ENCODE measurements at places on chromosomes 4 and X. TPM values are rescaled to one million over a fixed set of nuclear protein-coding genes. Genes with fewer than 3 reads are reported as not detected.

DNA sequence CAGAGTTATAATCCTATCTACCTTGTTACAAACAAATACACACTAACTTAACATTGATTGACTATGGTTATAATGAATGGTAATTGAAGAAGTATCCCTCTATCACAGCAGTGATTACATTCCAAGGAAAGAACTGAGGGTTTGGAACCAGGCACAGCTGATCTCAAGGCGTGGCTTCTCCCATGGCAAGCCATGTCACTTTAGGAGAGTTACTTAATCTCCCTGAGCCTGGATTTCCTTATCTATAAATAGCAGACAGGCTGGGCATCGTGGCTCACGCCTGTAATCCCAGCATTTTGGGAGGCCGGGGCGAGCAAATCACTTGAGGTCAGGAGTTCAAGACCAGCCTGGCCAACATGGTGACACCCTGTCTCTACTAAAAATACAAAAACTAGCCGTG lies 25.6 kb downstream of the SORBS2 start:
- DNase-seq, result no peak
- no peak overlapping the region for H3K4me3 ChIP-seq
- no peaks in the 10 kb centered on the region for H3K36me3 ChIP-seq
- no peaks in the 10 kb centered on the region for H3K27me3 ChIP-seq

DNA sequence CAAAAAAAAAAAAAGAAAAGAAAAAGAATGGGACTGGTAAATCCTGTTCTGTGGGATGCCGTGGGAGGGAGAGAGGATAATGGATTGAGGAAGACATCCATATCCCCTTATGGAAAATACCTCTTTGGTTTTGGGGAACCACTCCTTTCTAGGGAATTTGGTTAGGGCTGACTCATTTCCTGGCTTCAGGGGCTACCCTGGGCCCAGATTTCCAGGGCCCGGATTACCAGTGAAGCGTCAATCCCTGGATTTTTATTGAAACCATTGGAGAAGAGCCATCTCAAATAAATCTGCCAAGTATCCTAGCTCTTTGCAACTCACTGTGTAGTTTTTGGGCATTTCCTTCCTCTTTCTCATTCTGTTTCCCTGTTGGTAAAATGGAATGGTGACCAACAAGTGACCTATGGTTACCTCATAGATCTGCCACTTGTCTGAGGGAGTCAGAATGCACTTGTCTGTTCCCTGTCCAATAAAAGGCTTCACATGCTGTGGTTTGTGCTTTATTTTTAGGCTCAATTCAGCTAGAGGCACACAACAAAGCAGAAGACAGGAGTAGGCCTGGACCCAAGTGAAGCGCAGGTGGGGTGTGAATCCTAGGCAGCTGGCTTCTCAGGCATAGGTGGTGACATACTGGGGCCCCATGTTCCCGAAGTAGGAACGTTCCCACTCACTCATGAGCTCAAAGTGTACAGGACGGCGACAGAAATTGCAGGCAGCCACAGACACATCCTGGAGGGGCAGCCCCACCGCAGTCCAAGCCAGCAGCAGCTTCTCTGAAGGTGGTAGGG lies 8.6 kb downstream of the APEX2 start:
- H3K4me1 ChIP-seq, result no peaks in the 10 kb centered on the region
- H3K27ac ChIP-seq, result no peak overlapping the region
- no peaks in the 10 kb centered on the region for H3K27me3 ChIP-seq

DNA sequence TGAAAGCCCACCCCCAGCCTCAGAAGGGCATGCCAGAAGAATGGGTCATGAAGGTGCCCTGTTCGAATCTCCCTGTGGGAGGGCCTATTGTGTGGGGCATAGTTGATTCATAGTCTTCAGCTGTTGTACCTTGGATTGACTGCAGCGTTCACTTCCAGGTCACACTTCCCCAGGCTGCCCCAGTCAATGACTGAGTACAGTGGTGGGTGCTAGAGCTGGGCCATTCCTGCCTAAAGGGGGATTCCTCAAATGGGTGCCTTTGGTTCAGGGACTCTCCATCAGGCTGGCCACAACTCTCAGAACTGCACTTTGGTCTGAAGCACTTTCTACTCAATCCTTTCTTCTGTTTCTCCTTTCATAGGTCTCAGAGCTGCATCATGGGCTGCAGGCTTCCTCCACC lies 35.0 kb upstream of the RASGEF1B start:
- no peak for DNase-seq
- H3K4me1 ChIP-seq, result no peaks in the 10 kb centered on the region
- H3K27ac ChIP-seq, result no peak overlapping the region
- no peak overlapping the region for H3K4me3 ChIP-seq
- no peaks in the 10 kb centered on the region for H3K36me3 ChIP-seq

- peak; percentile 39 for DNase-seq
- H3K4me1 ChIP-seq, result no peaks in the 10 kb centered on the region
Observed at GRCh38 chr4:170853422-170854021, 763.8 kb upstream of the AADAT start.

GRCh38 chrX:26672571-26672970 lies 456.6 kb downstream of the MAGEB5 start:
- H3K4me3 ChIP-seq, result no peak overlapping the region
- DNase-seq, result no peak
- no peaks in the 10 kb centered on the region for H3K27me3 ChIP-seq
- no peaks in the 10 kb centered on the region for H3K4me1 ChIP-seq

DNA sequence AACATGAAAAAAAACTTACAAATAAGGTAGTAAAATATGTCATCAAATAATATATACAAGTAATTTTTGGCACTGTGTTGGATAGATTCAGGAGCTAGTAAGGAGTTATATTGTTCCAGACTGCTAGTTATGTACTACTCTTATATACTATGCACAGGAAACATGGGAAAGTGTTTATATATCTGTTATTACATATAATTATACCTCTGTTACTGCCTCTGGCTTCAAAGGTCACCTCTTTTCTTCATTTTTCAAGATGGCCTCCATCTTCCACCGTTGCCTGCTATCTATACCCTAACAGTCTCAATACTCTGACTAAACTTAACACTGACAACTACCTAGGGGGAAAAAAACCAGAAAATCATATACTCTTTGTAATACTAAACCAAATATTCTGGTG lies 29.5 kb downstream of the LIN54 start:
- no peak overlapping the region for H3K4me3 ChIP-seq
- no peak for DNase-seq
- H3K27ac ChIP-seq, result no peak overlapping the region
- H3K36me3 ChIP-seq, result peaks cover 2% of the 10 kb centered on the region

GRCh38 chr4:189050643-189051042 lies 890.0 kb upstream of the FRG1 start:
- no peak overlapping the region for H3K4me3 ChIP-seq
- no peaks in the 10 kb centered on the region for H3K36me3 ChIP-seq
- no peak for DNase-seq

DNA sequence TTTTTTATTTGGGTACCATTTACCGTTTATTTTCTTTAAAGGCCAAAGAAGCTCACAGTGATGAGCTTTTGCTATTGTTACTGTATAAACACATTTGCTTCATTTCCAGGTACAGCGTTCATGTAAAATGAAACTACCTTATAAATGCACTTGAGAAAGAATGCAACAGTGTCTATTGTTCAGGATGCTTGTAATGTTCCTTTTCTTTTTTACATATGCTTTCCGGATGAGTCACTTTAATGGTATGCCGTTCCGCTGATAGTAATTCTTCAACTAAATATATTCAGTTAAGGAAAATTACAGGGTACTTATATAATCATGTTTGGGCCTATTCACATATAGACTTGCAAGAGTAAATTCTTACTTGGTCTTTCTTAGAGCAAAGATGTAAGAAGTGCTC lies 354.9 kb downstream of the RPA4 start:
- no peak overlapping the region for H3K4me3 ChIP-seq
- peak; percentile 1 for DNase-seq
- H3K36me3 ChIP-seq, result no peaks in the 10 kb centered on the region
- H3K4me1 ChIP-seq, result no peaks in the 10 kb centered on the region

GRCh38 chrX:115583496-115584004 lies 22.6 kb downstream of the PLS3 start:
- H3K4me3 ChIP-seq, result no peak overlapping the region
- no peak overlapping the region for H3K27ac ChIP-seq

- no peak overlapping the region for H3K27ac ChIP-seq
- H3K27me3 ChIP-seq, result no peaks in the 10 kb centered on the region
- no peak overlapping the region for H3K4me3 ChIP-seq
- DNase-seq, result no peak
Observed at GRCh38 chr4:172996571-172997216, 171.9 kb upstream of the GALNT7 start.

GRCh38 chr4:141348573-141348972 lies 127.9 kb downstream of the ZNF330 start:
- H3K36me3 ChIP-seq, result no peaks in the 10 kb centered on the region
- DNase-seq, result no peak
- H3K4me1 ChIP-seq, result no peaks in the 10 kb centered on the region
- no peak overlapping the region for H3K4me3 ChIP-seq
- H3K27ac ChIP-seq, result no peak overlapping the region

- no peaks in the 10 kb centered on the region for H3K4me1 ChIP-seq
- no peaks in the 10 kb centered on the region for H3K36me3 ChIP-seq
- H3K27ac ChIP-seq, result no peak overlapping the region
- peak; percentile 12 for DNase-seq
Observed at GRCh38 chr4:113809311-113809710, 47.8 kb upstream of the CAMK2D start.

- H3K4me1 ChIP-seq, result no peaks in the 10 kb centered on the region
- no peak for DNase-seq
- H3K27me3 ChIP-seq, result no peaks in the 10 kb centered on the region
- H3K36me3 ChIP-seq, result no peaks in the 10 kb centered on the region
- H3K27ac ChIP-seq, result no peak overlapping the region
Observed at GRCh38 chr4:55027596-55027995, 97.8 kb downstream of the KDR start.

- H3K4me1 ChIP-seq, result no peaks in the 10 kb centered on the region
- no peaks in the 10 kb centered on the region for H3K27me3 ChIP-seq
- H3K4me3 ChIP-seq, result no peak overlapping the region
- no peak overlapping the region for H3K27ac ChIP-seq
- no peak for DNase-seq
Observed at GRCh38 chr4:187274153-187274552, 550.5 kb upstream of the FAT1 start.

- no peaks in the 10 kb centered on the region for H3K36me3 ChIP-seq
- H3K4me3 ChIP-seq, result peak overlapping the region; percentile 76
- peak overlapping the region; percentile 97 for H3K27ac ChIP-seq
- no peaks in the 10 kb centered on the region for H3K27me3 ChIP-seq
Observed at GRCh38 chr4:76212851-76213414, 691 bp downstream of the SCARB2 start.

DNA sequence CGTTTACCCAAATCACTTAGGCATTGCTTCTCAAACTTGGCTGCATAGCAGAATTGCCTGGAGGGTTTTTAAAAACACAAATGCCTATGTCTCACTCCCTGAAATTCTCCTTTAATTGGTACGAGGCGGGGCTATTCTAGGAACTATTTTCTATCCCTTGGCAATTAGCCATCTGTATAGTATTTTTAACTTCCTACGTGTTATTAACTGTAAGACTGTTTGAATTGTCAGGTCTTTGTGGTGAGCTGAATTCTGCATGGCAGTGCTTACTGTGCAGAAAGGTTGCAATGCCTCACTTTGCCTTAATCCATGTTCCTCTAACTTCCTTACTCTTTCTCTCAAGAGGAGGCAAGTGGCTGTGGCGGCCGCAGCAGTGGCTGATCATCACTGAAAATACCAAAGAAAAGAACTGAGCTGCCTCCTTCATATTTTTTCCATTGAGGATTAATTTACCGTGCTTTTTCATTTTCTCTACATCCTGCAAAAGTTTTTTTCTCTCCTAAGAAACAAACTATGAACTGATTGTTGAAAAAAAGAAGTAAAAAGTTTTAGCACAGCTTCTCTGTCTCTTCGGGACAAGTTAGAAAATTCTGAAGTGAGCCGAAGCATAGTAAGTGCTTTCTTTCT lies at the start of gene SHROOM3:
Gene SHROOM3 (plus strand): TSS at position 329 of the 627 bp plus-strand sequence. CDS start 824 bp downstream, outside the sequence.
- H3K27me3 ChIP-seq, result no peaks in the 10 kb centered on the region
- peak within 1 kb of the TSS; percentile 44 for H3K4me3 ChIP-seq
- no peak for DNase-seq
- no peaks in the 10 kb centered on the region for H3K4me1 ChIP-seq
- H3K27ac ChIP-seq, result no peak within 1 kb of the TSS

DNA sequence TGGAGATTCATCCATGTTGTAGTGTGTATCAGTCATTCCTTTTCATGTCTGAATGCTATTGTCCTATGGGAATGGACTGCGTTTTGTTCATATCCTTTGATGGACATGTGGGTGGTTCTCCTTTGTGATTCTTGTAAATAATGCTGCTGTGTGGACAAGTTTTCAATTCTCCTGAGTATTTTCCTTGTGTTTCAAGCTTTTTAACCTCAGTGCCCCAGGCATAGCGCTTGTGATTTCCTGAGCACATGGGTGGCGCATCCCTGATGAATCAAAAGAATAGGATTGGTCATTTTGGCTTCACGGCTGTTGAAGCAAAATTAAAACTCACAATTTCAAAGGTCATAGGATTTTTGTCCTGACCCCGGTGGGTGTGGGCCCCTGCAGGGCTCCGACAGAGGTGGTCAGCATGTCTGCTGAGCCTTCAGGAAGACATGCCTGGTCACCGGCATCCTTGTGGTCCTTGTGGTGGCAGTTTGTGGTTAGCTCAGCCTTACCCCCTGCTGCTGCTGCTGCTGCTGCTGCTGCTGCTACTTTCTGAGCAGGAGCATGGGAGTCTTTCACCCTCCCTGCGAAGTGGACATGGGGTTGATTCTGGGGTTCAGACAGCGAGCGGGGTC lies 30.0 kb downstream of the SHROOM2 start:
- H3K27ac ChIP-seq, result no peak overlapping the region
- H3K27me3 ChIP-seq, result no peaks in the 10 kb centered on the region
- H3K4me1 ChIP-seq, result no peaks in the 10 kb centered on the region
- DNase-seq, result no peak

GRCh38 chr4:46856333-46856732 lies 52.7 kb downstream of the COX7B2 start:
- H3K4me1 ChIP-seq, result no peaks in the 10 kb centered on the region
- H3K4me3 ChIP-seq, result no peak overlapping the region
- no peaks in the 10 kb centered on the region for H3K36me3 ChIP-seq
- no peak overlapping the region for H3K27ac ChIP-seq

- H3K4me3 ChIP-seq, result no peak overlapping the region
- no peak for DNase-seq
- no peaks in the 10 kb centered on the region for H3K4me1 ChIP-seq
- H3K36me3 ChIP-seq, result no peaks in the 10 kb centered on the region
Observed at GRCh38 chr4:10605746-10606482, 78.7 kb downstream of the CLNK start.

DNA sequence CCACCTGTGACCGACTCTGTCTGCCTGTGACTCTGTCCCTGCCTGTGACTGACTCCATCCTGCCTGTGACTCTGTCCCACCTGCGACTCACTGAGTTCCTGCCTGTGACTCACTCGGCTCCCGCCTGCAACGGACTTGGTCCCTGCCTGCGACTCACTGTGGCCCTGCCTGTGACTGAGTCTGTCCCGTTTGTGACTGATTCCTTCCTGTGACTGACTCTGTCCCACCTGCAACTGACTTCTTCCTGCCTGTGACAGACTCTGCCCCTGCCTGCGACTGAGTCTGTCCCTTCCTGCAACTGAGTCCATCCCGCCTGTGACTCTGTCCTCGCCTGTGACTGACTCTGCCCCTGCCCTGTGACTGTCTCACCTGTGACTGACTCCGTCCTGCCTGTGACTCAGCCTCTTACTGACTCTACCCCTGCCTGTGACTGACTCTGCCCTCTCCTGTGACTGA lies 9.6 kb upstream of the UVSSA start:
- DNase-seq, result no peak
- no peaks in the 10 kb centered on the region for H3K27me3 ChIP-seq
- H3K36me3 ChIP-seq, result peaks cover 7% of the 10 kb centered on the region
- no peak overlapping the region for H3K4me3 ChIP-seq
- peaks cover 3% of the 10 kb centered on the region for H3K4me1 ChIP-seq

The TRIML2 gene
- not detected for polyA plus RNA-seq

The OR13H1 gene
- polyA plus RNA-seq, result not detected

The SMIM10L2A gene
- 8.2 TPM for polyA plus RNA-seq

The NCBP2L gene
- not detected for polyA plus RNA-seq

The CFAP299 gene
- not detected for polyA plus RNA-seq

The TRIM61 gene
- 0.30 TPM for polyA plus RNA-seq

The MSX1 gene
- 3.0 TPM for polyA plus RNA-seq

All from kidney (tissue), 22 donors.